Fibroblast of lung (primary cell): ENCODE measurements at places on chromosomes 5 and 9. TPM values are rescaled to one million over a fixed set of nuclear protein-coding genes. Genes with fewer than 3 reads are reported as not detected.

Gene DMRT2
- not detected in 2 replicates for total RNA-seq

Gene MELK
- total RNA-seq: 6.2 and 14.2 TPM in 2 replicates

Gene SLC1A1
- total RNA-seq: 4.1 and 4.5 TPM in 2 replicates

Gene SH2D3C
- total RNA-seq: 0.26 TPM in 1 of 2 replicates, not detected in the other

Gene HACD4
- 12.3 and 24.9 TPM in 2 replicates for total RNA-seq

Gene DRD1
- 2.0 and 2.6 TPM in 2 replicates for total RNA-seq

Gene ARHGEF37
- total RNA-seq: 3.1 and 5.3 TPM in 2 replicates

Gene DCAF10
- total RNA-seq: 18.7 and 26.6 TPM in 2 replicates

Gene PHYHD1
- 12.3 and 20.0 TPM in 2 replicates for total RNA-seq

Gene ADAMTS19
- 0.33 TPM in 1 of 2 replicates, not detected in the other for total RNA-seq

Gene CARTPT
- total RNA-seq: not detected in 2 replicates

Gene PIP5KL1
- 0.77 and 2.5 TPM in 2 replicates for total RNA-seq

Gene PDE6A
- under 0.01 TPM in 2 replicates for total RNA-seq

Gene PPIC
- total RNA-seq: 65.7 and 70.1 TPM in 2 replicates

Gene CDH6
- total RNA-seq: 9.8 and 10.4 TPM in 2 replicates

Gene CYSRT1
- 0.51 and 0.66 TPM in 2 replicates for total RNA-seq

Gene ACTBL2
- under 0.01 TPM in 1 of 2 replicates, not detected in the other for total RNA-seq

Gene INSL4
- total RNA-seq: not detected in 2 replicates

Gene C9orf153
- 0.17 and 0.51 TPM in 2 replicates for total RNA-seq

Gene SLC46A2
- not detected in 2 replicates for total RNA-seq

Gene GCNT4
- total RNA-seq: 1.8 and 3.6 TPM in 2 replicates

Gene FAM120AOS
- 30.6 and 38.8 TPM in 2 replicates for total RNA-seq

Gene PCDHB10
- 0.77 and 2.0 TPM in 2 replicates for total RNA-seq

Gene MORN5
- 0.33 and 0.51 TPM in 2 replicates for total RNA-seq

Gene ANKRD31
- 0.26 and 0.33 TPM in 2 replicates for total RNA-seq

Gene GPX8
- total RNA-seq: 75.5 and 84.7 TPM in 2 replicates

Gene PCDH12
- total RNA-seq: under 0.01 TPM in 1 of 2 replicates, not detected in the other

Gene TNC
- total RNA-seq: 457 and 560 TPM in 2 replicates

Gene SHROOM1
- 4.1 and 6.1 TPM in 2 replicates for total RNA-seq

Gene TOR1B
- 18.7 and 20.3 TPM in 2 replicates for total RNA-seq

Gene FGF10
- total RNA-seq: 110 and 154 TPM in 2 replicates
